ENCODE measurements at places on chromosomes 1 and 21.

DNA sequence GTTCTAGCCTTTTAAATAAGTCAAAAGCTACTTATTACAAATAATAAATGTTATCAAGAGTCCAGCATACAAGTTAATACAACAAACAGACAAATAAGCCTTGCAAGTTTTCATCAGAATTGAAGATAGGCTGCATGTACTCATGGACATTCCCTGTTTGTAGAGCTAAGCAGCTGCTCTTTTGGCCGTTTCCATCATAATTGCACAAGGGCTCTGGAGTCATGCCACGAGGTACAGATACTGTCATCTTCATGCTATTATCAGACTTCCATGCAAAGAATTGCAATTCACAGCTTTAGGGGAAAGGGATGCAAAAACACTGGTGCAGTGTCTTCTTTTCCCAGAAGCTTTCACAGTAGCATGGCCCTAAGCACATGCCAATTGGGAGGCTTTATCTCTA, 52.8 kb upstream of the TBX15 start:
- DNase-seq = peak; percentile 18

DNA sequence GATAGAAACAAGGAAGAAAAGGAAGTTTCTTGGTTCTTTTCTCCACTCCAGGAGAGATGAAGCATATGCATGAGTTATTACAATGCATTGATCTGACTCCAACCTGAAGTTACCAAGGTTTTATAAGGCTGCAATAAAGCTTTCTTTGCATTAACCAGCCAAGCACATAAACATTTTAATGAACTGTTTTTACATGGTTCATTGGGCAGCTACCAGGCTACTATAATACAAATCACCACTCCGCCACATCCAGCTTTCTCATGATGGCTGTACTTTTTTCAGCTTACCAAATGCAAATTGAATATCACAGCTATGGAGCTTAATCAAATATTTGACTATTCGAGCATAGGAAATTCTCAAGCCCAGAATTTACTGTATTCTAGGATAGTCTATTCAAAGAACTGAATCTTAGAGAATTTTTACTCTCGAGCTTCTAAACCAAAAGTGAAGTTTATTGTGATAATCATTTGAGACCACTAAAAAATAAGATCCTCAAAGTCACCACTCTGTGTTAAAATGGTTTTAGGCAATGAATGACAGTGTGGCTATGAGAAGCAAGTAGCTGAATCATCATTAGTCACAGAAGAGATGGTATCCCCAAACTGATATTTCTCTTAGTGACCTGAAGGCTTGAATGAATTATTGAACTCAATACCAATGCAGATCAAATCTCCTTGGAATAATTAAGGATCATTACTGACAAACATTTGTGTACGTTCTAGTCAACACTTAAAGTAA, 58.6 kb upstream of the ZNF281 start:
- no peak for DNase-seq

- no peak for DNase-seq
These were observed 4.4 kb upstream of the RUNX1 start for GRCh38 chr21:35053356-35054096.

DNA sequence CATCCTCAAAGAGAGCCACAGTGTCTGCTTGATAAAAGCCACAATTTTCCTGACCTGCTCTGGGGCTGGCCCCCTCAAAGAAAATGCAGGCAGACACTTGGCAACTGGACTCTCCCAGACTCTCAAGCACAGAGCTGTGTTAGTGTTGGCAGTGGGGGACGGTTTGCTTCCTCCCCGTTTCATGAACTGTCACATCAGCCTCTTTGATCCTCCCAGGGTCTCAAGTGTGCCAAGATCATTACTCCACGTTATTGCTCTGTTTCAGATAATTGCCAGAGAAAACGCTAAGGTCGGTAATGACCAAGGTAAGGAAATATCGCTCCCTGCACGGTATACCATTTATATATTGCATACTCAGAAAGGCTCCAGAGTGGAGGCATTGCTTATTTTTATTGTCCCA, 138.8 kb downstream of the NTMT2 start:
- no peak for DNase-seq

DNA sequence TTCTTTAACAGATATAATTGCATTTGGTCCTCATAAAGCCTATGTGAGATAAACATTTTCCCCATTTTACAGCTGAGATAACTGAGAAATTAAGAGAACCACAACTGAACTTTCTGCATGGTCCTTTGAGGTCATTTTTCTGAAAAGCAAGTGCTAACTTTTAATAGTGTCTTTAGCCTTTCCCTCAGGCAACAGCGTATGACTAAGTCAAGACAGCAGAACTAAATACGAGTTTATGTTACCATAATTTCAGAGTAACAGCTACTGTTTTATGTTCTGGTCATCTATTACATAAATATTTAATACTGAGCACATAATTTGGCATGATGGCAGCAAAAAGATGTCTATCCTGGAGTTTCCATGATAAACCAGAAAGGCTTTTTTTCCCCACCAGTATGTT, 95.6 kb downstream of the OLFML2B start:
- no peak for DNase-seq

DNA sequence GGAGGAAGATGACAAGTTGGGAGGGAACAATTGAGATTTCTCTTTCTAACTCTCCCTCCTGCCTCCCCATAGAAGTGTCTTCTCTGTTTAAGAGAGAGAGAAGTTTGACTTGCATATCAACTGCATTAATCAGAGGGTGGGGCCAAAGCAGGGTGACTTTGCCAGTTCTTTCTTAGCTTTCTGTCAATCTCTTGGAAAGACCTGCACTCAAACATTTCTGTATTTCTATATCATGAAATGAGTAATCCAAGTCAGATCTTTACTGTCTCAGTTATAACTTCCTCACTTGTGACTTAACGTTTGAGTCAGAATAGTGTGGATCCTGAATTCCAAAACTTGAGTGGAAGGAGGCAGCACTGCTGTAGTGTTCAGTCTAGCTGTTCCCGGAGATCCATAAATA, 180.8 kb upstream of the KCNK2 start:
- DNase-seq = peak; percentile 65

DNA sequence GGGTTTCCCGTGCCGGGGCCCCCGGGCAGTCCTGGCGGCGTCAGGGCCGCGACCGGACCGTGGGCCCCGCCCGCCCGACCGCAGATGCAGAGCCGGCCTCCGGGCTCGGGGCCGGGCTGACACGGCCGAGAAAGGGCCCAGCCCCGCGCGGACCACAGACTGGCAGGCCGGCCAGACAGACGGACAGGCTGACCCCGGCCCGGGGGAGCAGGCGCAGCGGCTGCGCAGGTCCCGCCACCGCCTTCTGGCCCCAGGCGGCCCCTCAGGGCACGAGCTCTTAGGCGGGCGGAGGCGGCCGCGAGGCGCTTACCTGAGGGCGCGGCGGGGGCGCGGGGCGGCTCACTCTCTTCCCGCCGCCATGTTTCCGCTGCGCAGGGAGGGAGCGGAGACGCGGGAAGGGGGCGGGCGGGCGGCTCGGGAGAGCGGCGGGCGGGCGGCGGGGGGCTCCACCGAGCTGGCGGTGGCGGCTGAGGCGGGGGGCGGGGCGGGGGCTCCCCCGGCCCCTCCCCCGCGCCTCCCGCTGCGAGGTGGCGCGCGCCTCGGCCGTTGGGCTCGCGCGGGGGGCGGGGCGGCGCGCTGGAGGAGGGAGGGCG, at the start of gene SCMH1:
SCMH1 (minus strand) TSS at position 558 of the 593 bp plus-strand sequence. CDS start 56,173 bp downstream, outside the sequence.
- DNase-seq = no peak

DNA sequence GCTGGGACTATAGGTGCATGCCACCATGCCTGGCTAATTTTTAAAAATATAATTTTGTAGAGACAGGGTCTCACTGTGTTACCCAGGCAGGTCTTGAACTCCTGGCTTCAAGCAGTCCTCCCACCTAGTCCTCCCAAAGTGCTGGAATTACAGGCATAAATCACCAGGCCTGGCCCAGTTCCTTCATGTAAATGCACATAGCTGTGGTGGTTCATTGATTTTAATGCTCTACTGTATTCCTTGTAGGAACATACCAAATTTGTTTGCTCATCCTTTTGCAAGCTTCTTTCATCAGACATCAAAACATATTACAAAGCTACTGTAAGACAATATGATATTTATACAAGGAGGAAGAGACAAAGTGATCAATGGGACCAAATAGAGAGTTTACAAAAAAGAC, 237.5 kb upstream of the ESRRG start:
- no peak for DNase-seq

DNA sequence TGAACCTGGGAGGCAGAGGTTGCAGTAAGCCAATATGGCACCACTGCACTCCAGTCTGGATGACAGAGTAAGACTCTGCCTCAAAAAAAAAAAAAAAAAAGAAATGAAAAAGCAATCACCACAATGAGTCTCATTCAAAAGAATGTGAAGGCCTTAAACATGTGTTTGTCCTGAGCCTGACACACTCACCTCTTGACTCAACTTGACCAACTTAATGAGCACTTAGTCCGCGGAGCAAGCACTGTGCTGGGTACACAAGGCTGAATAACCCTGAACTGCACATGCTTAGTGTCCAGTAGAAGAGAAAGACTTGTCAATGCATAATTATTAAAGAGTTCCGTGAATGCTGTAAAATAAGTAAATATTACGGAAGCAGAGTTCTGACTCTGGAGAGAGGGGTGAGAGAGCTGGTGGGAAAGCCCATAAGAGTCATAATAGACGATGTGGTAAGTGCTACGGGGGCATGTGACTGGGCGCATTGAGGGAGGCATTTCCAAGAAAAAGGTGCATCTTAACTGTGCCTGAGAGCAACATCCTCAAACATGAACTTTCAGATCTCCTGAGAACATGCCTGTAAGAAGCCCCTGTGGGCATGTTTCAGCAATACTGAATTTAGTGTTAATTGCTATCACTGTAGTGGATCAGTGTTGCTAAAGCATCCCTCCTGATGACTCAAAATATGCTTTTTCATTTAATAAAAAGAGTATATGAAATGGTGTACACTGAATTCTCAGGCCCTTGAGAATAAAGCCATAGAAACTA, 27.2 kb downstream of the MCOLN2 start:
- DNase-seq = no peak

GRCh38 chr21:42993051-42993712, 18.8 kb downstream of the PKNOX1 start:
- no peak for DNase-seq

- peak; percentile 93 for DNase-seq
These were observed 100.7 kb upstream of the TSPAN2 start for GRCh38 chr1:115189814-115190539.

GRCh38 chr1:46166521-46167462, 8.1 kb upstream of the TSPAN1 start:
- DNase-seq = no peak

- DNase-seq = no peak
These were observed 136.6 kb downstream of the LIPI start for GRCh38 chr21:14074177-14074576.

DNA sequence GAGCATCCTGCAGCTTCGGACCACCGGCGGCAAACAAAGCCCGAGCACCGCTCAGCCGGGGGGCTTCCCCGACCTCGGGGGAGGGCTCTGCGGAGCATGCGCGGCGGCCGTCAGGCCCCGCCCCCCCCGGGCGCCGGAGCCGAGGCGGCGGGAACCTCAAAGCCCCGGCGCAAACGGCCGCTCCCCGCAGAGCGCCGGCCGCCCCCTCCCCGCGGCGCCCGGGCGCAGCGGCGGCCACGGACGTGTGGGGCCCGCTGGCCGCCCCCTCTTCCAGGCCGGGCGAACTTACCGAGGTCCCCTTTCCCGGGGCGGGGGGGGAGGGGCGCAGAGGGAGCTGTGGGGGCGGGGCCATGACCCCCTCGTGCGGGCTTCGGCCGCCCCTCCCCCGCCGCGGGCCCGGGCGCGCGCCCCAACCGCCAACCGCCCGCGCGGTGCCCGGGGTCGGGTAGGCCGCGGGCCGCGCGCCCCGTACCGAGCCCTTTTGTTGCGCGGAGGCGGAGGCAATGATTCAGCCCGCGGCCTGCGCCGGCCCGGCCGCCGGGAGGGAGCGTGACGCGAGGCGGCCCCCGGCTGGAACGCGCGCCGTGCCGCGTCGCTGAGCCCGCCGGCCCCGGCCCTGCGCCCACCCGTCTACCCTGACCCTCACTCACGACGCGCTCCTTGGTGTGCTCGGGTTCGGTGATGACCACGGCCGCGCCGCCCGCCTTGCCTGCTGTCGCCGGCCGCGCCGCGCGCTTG, 1.7 kb downstream of the RCC2 start:
- no peak for DNase-seq

GRCh38 chr1:35592991-35593769, 20.1 kb downstream of the TFAP2E start:
- no peak for DNase-seq

DNA sequence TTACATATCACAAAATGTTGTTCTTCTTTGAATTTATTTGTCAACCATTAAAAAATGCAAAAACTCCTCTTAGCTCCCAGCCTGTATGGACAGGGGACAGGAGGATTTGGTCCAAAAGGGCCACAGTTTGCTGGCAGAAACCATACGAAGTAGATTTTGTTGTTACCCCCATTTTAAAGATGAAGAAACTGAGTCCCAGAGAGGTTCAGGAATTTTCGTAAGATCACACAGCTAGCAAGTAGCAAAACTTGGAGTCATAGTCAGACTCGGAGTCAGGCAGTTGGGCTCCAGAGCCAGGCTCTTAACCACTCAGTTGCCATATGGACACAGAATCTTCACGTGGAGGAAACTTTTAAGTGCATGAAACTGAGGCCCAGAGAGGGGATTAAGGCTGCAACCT, 91.4 kb downstream of the TAS1R2 start:
- DNase-seq = no peak

DNA sequence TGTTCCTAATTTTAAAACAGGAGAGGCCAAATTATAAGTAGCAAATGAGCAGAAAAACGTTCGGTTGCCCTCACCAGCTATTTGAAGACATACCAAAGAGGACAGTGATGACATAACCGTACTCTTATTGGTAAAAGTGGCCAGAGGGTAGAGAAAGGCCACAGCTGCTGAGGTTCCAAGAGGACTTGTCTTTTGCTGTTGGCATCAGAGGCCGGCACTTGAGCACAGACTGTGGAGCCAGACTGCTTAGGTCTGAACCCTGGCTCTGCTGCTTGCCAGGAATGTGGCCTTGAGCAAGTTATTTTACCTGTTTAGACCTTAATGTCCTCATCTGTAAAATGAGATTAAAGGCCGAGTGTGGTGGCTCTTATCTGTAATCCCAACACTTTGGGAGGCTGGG, 14.9 kb downstream of the ETV3L start:
- no peak for DNase-seq

DNA sequence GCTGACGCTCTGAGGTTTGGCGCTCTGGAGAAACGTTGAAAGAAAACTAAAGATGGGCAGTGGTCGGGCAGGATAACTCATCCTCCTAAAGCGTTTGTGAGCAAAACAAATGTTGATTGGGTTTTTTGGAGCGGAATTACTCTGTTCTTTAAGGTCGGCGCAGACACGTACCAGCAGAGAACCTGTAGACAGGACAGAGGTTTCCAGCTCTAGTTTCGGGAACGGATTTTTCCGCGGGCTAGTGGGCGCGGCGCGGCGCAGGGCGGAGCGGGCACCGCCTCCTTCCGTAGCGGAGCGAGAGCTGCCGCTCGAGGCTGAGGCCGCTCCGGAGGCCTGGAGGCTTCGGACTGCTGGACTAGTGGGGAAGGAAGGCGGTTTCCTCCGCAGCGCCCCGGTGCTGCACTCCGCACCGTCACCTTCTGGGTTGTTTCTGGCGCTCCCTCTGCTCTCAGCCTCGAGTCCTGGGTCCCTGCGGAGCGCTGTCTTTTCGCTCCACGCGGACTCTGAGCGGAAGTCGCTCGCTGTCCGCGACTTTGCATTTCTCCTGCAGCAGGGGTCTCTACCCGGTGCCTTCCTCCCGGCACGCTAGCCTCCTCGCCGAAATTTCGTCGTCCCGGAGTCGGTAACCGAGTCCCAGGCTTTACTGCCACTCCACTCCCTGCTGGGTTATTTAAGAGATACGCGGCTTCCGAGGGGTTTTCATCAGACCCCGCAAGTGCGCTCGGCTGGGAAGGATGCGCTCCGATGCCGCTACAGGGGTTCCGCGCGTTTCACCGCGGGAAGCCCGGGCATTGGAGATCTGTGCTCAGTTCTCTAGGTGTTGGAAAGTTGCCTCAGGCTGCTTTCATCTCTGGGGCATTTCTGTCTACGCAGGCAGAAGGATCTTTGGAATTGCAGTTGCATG, 7.0 kb downstream of the FOXD2 start:
- DNase-seq = no peak

Measured in fibroblast of skin of left quadriceps (primary cell).